Stimulated activated CD8-positive, alpha-beta memory T cell treated with anti-CD3 and anti-CD28 coated beads, Interleukin-7, amount 100 ng/mL, for 1 hour (primary cell): ENCODE measurements at places on chromosomes 2 and 18.

GRCh38 chr2:187577310-187577709 lies 23.1 kb upstream of the TFPI start:
- DNase-seq: no peak

DNA sequence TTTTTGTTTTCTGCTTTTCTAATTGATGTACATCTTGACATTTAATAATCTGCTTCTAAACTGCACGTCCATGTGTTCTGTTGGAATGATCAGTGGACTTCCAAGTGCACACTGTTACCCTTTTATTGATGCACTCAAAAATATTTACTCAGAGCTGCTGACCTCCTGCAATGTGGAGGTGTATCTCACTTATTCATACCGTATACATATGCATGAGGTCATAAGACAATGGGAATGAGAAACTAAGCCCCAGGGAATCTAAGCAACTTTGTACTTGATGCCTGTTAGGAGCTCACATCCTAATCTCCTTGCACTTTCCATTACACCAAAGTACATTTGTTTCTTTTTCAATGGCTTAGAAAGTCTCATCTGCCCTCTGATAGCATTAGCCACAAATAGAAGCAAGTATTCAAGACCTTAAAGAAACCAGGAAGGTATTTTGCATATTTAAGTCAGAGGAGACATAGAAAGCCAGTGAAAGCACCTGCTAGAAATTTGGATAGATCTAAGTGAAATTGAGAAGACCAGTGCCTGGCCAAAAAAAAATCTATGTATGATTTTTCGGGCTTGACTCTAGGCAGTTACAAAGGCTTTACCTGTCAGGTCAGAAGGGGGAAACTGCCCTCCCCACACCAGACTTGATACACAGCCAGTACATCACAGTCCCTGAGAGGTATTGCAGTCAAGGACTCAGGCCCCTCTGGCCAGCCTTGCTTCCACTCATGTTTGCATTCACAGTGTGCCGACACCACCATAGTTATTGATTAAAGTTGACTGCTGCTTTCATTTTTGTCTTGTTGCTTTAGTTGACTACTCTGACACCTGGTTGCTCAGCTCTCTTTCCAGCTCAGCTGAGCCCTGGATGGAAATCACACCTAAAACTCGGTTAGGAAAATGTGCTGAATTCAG lies 391.7 kb upstream of the CYRIA start:
- DNase-seq: no peak

- no peak for DNase-seq
Observed at GRCh38 chr2:39541011-39541930, 104.2 kb upstream of the MAP4K3 start.

GRCh38 chr2:179248024-179248348 lies 16.6 kb downstream of the SESTD1 start:
- DNase-seq: no peak

DNA sequence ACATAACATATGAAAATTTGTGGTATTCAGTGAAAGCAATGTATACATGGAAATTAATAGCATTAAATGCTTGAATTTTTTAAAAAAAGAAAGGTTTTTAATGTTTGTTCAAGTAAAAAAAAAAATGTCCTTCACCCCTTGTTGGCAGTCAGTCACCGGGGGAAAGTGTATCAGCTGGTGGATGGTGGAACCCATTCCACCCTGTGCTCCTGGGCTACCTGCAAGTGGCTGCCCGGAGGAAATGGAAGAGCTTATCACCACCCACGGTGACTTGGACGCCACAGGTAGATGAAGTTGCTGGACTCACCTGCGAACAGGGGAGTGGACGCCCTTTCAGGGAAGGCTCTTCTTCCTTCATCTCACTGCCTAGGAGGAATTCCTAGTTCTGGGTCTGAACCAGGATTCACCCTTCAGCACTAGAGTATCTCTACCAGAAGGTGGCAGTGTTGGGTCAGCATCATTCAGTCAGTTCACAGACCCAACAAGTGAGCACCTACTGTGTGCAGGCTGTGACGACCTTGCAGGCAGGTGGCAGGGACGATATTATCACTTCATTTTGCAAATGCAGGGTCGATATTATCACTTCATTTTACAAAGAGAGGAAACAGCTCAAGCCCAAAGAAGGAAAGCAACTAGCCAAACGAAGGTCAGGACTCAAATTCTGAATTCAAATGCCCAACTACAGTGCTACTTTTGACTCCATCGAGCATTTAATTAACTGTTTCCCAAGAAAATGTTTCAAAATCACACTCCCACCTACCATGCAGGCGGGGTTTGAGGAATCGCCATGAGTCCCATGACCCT lies 35.8 kb downstream of the CIB4 start:
- no peak for DNase-seq

DNA sequence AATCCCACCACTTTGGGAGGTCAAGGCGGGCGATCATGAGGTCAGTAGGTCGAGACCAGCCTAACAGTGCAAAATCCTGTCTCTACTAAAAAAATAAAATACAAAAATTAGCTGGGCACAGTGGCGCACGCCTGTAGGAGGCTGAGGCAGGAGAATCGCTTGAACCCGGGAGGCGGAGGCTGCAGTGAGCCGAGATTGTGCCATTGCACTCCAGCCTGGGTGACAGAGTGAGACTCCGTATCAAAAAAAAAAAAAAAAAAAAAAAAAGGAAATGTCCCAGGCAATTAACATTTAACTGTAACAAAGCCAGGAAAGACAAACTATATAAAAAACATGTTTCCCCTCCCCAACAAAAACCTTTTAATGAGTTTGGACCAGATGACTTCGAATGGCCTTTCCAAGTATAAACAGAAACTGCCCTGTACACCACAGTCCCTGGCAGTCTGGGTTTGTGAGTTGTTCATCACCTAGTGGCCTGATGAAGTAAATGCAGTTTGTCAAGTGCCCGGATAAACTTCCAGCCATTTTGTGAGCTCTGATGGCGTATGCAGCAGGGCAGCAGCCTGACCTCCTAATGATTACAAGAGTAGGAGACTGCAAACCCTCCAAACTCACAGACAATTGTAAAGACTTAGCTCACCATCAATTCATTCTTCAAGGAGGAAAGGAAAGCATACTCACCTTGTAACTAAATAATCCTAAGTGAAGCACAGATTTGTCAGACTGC lies 16.6 kb upstream of the PCBP1 start:
- DNase-seq: peak; percentile 35

GRCh38 chr18:42471885-42472284 lies 516.9 kb downstream of the PIK3C3 start:
- DNase-seq: no peak
